ENCODE measurements at places on chromosomes 3 and 15.
A peak's percentile ranks its signal among the peaks of the same experiment; 100 is the strongest.

GRCh38 chr15:39741258-39741657, 41.4 kb downstream of the FSIP1 start:
- H3K27ac ChIP-seq, result no peak overlapping the region
- no peak for DNase-seq
- H3K4me3 ChIP-seq, result no peak overlapping the region
- no peaks in the 10 kb centered on the region for H3K36me3 ChIP-seq
- no peaks in the 10 kb centered on the region for H3K4me1 ChIP-seq
- no peaks in the 10 kb centered on the region for H3K27me3 ChIP-seq

DNA sequence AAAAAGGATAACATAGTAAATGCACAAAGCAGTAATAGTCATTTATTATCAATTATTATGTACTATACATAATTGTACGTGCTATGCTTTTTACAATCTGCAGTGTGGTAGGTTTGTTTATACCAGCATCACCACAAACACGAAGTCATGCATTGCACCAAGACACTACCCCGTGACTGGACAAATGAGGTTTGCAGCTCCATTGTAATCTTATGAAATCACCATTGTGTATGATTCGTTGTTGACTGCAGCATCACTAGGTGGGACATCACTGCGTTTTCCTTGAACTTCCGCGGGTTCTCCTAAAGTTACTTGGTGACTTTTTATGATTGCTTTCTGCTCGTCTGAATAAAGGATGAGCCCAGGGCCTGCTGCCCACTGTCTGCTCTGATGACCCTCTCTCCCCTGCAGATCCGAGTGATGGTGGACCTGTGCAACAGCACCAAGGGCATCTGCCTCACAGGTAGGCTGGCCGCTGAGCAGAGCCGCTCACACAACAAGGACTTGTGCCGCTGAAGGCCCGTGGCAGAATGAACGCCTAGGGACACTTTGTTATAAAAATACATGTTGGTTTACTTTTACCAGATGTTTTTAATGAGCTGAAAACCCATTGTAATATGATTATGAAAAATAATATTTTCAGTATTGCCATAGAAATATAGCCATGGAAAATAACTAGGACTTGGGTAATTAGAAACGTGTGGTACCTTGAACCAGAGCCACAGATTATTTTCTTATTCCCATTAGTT, 35.8 kb downstream of the GLDN start:
- H3K27me3 ChIP-seq, result no peaks in the 10 kb centered on the region
- no peaks in the 10 kb centered on the region for H3K4me1 ChIP-seq
- no peak for DNase-seq
- H3K27ac ChIP-seq, result no peak overlapping the region
- no peak overlapping the region for H3K4me3 ChIP-seq

- H3K27ac ChIP-seq, result no peak overlapping the region
- no peaks in the 10 kb centered on the region for H3K27me3 ChIP-seq
- no peak overlapping the region for H3K4me3 ChIP-seq
- no peaks in the 10 kb centered on the region for H3K4me1 ChIP-seq
Measured at GRCh38 chr3:73490453-73491286, 134.1 kb downstream of the PDZRN3 start.

DNA sequence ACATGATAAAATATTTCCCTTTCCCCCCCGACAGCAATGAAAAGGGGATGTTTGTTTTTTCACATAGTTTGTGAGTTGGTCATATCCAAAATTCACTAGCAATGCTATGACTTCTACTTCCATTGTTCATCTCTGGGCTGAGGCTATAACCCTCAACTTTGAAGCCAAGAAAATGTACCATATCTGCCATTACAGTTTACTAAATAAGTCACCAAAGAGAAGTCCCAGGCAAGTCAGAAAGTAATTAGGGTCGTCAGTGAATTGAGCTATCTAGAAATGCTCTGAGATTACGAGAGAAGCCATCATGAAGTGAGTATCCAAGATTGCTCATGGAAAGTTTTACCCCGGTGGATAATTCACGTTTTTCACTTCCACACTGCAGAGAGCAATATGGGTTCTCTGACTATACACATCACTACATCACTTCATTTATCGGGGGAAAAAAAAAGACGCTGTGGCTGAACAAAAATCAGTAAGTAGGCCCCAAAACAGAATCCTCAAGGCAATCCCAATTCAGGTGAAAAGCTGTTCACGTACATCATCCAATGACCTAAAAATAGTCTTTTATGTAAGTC, 1.4 kb downstream of the PEAK1 start:
- peak overlapping the region; percentile 94 for H3K4me3 ChIP-seq
- no peak for DNase-seq
- H3K27ac ChIP-seq, result no peak overlapping the region
- no peaks in the 10 kb centered on the region for H3K27me3 ChIP-seq
- H3K4me1 ChIP-seq, result peaks cover 27% of the 10 kb centered on the region

DNA sequence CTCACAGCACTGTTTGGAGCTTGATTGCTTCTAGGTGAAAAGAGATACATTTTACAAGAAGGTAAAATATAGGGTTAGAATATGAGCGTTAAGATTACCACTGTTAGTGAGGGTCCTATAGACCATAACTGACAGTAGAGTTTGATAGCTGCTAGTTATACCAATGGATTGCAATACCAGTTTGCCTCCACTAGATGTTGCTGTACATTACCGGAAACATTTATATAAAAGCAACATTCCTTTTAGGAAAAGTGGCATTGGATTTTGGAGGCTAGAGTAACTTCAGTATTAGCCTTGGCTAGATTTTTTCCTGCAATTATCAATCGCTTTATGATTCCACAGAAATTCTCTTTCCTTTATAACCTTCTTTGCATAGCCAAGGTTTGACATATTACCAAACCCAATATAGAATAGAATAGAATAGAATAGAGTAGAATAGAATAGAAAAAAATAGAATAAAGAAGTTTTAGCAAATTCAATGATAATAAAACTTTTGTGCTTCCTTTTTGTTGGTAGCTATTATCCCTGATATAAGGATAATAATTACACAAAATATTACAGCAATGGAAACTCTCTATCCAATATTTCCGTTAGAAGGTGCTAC, 1093.6 kb upstream of the ALCAM start:
- DNase-seq, result no peak
- no peak overlapping the region for H3K4me3 ChIP-seq
- H3K4me1 ChIP-seq, result no peaks in the 10 kb centered on the region
- no peaks in the 10 kb centered on the region for H3K27me3 ChIP-seq

DNA sequence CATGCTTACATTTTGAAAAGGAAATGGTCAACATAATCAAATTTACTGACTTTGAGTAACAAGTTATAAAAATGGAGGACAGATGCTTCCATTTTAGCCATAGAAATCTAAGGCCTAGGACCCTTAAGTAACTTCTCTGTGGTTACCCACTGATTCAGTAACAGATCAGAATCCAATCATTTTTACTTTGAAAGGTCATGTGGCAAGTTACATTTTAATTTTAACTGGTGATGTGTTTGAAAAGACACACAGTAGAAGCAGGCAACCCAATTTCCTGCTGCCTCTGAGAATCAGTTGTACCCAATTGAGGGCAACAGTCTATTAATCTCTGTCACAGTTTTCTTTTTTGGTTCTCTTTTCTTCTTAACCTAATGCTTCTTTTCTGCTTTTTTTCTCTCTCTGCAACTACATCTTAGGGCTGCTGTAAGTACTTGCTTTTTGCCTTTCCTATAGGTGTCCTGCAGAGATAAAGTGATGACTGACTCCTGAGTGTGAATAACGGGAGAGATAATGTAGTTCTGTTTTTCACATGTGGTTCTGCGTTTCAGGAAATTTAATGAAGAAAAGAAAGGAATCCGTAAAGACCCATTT, 3.3 kb downstream of the ZWILCH start:
- no peak for DNase-seq
- peaks cover 24% of the 10 kb centered on the region for H3K36me3 ChIP-seq
- H3K27ac ChIP-seq, result no peak overlapping the region

DNA sequence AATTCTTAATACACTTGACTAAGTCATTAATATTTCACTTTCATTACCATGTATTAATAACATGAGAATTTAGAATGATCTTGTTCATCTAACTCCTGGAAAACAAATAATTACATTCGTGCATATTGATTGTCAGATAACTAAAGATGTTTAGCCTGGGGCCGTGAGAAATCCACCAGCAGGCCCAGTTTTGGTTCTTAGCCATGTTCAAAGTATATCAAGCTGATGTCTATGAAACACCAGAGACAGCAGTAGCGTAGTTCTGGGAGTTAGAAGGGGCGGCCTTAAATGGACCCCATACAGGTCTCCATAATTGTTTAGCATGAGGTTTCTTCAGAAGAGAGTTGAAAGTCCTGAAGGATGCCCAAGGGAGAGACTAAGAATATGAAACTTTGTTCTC, 103.6 kb upstream of the DPH6 start:
- H3K27me3 ChIP-seq, result no peaks in the 10 kb centered on the region
- no peak overlapping the region for H3K4me3 ChIP-seq
- no peak for DNase-seq
- H3K27ac ChIP-seq, result no peak overlapping the region
- no peaks in the 10 kb centered on the region for H3K36me3 ChIP-seq
- H3K4me1 ChIP-seq, result no peaks in the 10 kb centered on the region

- no peak overlapping the region for H3K4me3 ChIP-seq
- H3K4me1 ChIP-seq, result peaks cover 4% of the 10 kb centered on the region
- H3K36me3 ChIP-seq, result no peaks in the 10 kb centered on the region
- peaks cover 35% of the 10 kb centered on the region for H3K27me3 ChIP-seq
- H3K27ac ChIP-seq, result no peak overlapping the region
- DNase-seq, result no peak
Measured at GRCh38 chr15:99511866-99512661, 53.7 kb upstream of the MEF2A start.

- H3K4me3 ChIP-seq, result no peak overlapping the region
- peaks cover 98% of the 10 kb centered on the region for H3K36me3 ChIP-seq
- H3K27me3 ChIP-seq, result no peaks in the 10 kb centered on the region
- DNase-seq, result no peak
- H3K27ac ChIP-seq, result no peak overlapping the region
Measured at GRCh38 chr3:185928496-185928895, 9.3 kb downstream of the TRA2B start.

GRCh38 chr15:82536409-82537350, 3.6 kb downstream of the RPS17 start:
- H3K4me1 ChIP-seq, result peaks cover 17% of the 10 kb centered on the region
- no peaks in the 10 kb centered on the region for H3K27me3 ChIP-seq
- H3K36me3 ChIP-seq, result peaks cover 66% of the 10 kb centered on the region
- DNase-seq, result no peak
- H3K27ac ChIP-seq, result peak overlapping the region; percentile 39
- H3K4me3 ChIP-seq, result no peak overlapping the region

- peaks cover 13% of the 10 kb centered on the region for H3K4me1 ChIP-seq
- H3K4me3 ChIP-seq, result no peak overlapping the region
- H3K27ac ChIP-seq, result no peak overlapping the region
- peaks cover 54% of the 10 kb centered on the region for H3K36me3 ChIP-seq
- no peaks in the 10 kb centered on the region for H3K27me3 ChIP-seq
Measured at GRCh38 chr3:52541050-52541449, 4.6 kb downstream of the UQCC5 start.

- no peak overlapping the region for H3K4me3 ChIP-seq
- DNase-seq, result peak; percentile 31
- H3K4me1 ChIP-seq, result no peaks in the 10 kb centered on the region
- H3K27me3 ChIP-seq, result no peaks in the 10 kb centered on the region
Measured at GRCh38 chr3:150391161-150391560, 16.9 kb upstream of the TSC22D2 start.

DNA sequence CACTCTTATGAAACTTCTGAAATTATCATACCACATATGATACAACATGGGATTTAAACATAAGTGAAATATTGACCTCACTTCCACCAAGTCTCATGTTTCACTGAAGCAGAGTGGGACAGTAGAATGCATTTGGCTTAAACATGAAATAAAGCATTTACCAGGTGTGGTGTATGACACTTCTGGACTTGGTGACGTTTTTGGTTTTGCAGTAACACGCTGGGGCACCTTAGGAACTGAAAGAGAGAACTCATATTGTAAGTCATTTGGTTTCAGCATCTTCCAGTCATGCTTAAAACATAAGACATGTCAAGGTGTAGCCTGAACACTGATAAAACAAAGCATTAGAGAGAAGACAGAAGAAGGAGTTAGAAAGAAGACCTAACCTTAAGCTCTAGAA, 95.3 kb downstream of the TFG start:
- DNase-seq, result no peak
- no peaks in the 10 kb centered on the region for H3K4me1 ChIP-seq
- no peak overlapping the region for H3K4me3 ChIP-seq
- H3K27ac ChIP-seq, result no peak overlapping the region
- H3K36me3 ChIP-seq, result no peaks in the 10 kb centered on the region
- no peaks in the 10 kb centered on the region for H3K27me3 ChIP-seq

- H3K36me3 ChIP-seq, result no peaks in the 10 kb centered on the region
- H3K4me3 ChIP-seq, result no peak overlapping the region
- H3K27me3 ChIP-seq, result no peaks in the 10 kb centered on the region
- H3K4me1 ChIP-seq, result no peaks in the 10 kb centered on the region
- H3K27ac ChIP-seq, result no peak overlapping the region
- DNase-seq, result no peak
Measured at GRCh38 chr15:24966364-24967103, 11.7 kb downstream of the SNRPN start.

DNA sequence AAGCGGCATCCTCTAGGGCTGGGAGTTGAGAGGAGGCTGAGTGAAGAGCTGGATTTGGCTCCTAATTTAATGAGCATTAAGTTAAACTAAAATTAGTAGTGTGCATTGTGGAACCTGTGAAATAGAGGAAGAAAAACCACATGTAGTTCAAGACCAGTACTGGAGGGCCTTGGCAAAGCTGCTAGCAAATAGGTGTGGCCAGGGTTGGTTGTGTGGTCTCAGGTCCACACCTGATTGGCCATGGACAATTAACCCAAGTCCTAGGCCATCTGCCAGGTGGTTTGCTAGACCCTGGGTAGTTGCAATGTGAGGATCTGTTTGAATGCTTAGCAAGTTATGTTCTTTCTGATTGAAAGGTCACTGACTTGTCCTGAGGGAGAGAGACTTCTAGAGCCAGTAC, 275.5 kb downstream of the PDCD6IP start:
- no peaks in the 10 kb centered on the region for H3K36me3 ChIP-seq
- H3K4me3 ChIP-seq, result no peak overlapping the region
- peaks cover 2% of the 10 kb centered on the region for H3K27me3 ChIP-seq
- no peak overlapping the region for H3K27ac ChIP-seq
- no peak for DNase-seq

GRCh38 chr3:49566312-49566711, 12.0 kb downstream of the BSN start:
- H3K27ac ChIP-seq, result no peak overlapping the region
- no peak for DNase-seq
- no peak overlapping the region for H3K4me3 ChIP-seq
- no peaks in the 10 kb centered on the region for H3K36me3 ChIP-seq
- no peaks in the 10 kb centered on the region for H3K27me3 ChIP-seq
- no peaks in the 10 kb centered on the region for H3K4me1 ChIP-seq

GRCh38 chr3:145704020-145704419, 457.0 kb downstream of the PLOD2 start:
- no peak overlapping the region for H3K4me3 ChIP-seq
- no peak for DNase-seq
- H3K36me3 ChIP-seq, result no peaks in the 10 kb centered on the region

DNA sequence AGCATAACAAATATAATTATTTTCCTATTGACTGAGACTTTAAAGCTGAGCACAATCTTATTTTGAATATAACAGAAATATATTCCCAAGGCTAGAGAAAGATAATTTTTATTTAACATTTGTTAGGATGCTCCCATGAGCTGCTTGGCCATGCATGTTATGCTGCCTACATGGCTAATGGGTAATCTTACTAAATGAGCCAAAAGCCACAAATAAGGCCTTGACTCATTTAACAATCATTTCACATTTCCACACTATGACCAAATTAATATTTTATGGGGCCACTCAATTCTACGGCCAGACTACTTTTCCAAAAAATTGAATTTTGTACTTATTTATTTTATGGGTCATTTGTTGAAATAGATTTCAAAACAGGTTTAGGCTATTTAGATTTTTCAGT, 141.7 kb downstream of the MEIS2 start:
- no peaks in the 10 kb centered on the region for H3K36me3 ChIP-seq
- H3K27ac ChIP-seq, result no peak overlapping the region
- no peaks in the 10 kb centered on the region for H3K4me1 ChIP-seq

Measured in K562 (cell line).